COLO829 (cell line): ENCODE measurements at places on chromosomes 16 and 17.

GRCh38 chr16:81593481-81593880 lies 148.9 kb downstream of the CMIP start:
- no peak for DNase-seq

- no peak for DNase-seq
These were observed 34.8 kb upstream of the XYLT2 start for GRCh38 chr17:50311112-50311460.

GRCh38 chr16:78679546-78679945 lies 580.1 kb downstream of the WWOX start:
- no peak for DNase-seq

DNA sequence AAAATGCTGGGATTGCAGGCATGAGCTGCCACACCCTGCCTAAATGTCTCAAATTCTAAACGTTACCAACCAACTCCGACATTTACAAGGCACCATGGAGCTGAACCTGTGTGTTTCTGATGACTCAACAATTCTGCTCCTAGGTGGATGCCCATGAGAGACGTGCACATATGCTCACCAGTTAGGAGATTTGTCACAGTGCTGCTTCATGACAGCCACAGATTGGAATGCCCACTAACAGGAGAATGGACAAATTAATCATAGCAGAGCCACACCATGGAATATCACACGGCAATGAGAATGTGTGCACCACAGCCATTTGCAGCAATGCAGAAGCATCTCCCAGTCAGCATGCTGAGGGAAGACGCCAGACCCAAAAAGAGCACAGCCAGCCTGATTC lies 8.0 kb upstream of the KCNG4 start:
- DNase-seq, result no peak

- DNase-seq, result no peak
These were observed 54.9 kb downstream of the RGS9 start for GRCh38 chr17:65191811-65192740.

DNA sequence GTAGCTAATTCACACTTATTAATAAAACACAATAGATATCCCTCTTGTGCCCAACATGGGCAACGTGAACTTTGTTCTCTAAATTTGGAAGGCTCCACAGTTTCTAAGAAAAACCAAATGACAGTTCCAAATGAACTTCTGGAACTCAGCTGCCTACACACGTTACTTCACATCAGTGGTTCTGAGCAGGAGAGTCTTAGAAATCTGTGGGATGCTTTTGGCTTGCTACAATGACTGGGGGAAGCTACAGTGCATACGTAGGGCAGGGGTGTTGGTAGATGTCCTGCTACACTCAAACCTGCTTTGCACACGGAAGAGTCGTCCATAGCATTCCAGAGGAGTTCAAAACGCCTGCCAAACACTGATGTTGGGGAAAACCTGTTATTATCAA lies 8.0 kb downstream of the TXNDC11 start:
- DNase-seq, result no peak

DNA sequence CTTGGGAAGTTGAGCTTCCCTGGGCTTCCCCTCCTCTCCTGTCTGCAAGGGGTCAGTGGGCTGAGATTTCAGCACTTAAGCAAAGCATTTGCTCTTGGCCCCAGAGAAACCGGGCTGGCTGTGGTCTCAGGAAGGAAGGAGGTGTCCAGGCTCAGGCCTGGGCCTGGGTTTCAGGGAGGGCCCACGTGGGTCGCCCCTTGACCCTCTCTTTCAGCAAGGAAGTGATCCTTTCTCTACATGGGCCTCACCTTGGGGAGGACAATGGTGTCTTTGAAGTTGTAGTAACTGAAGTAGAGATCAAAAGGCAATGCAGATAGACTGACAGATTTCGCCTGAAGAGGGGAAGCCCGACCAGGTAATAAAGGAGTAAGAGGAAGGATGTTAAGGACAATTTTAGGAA lies 2.7 kb downstream of the NOD2 start:
- DNase-seq, result no peak

DNA sequence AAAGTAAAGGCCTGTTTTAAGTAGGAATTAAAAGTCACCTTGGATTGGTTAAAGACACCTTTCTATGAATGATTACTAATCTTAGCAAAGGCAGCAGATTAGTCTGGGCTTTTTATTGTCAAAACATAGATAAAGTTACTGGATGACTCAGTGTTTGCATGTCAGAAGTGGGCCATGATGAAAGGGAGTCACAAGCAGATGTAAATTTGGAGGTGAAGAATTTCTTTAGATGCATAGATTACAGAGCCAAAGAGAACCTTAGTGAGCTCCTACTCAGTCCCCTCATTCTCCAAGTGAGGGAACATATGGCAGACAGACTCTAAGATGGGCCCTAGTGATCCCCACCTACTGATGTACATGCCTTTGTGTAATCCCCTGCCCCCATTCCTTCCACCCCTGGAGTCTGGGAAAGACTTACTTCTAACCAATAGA lies 124.5 kb downstream of the HS3ST3A1 start:
- DNase-seq, result no peak

GRCh38 chr16:86257546-86257945 lies 252.8 kb upstream of the FOXF1 start:
- DNase-seq, result no peak

DNA sequence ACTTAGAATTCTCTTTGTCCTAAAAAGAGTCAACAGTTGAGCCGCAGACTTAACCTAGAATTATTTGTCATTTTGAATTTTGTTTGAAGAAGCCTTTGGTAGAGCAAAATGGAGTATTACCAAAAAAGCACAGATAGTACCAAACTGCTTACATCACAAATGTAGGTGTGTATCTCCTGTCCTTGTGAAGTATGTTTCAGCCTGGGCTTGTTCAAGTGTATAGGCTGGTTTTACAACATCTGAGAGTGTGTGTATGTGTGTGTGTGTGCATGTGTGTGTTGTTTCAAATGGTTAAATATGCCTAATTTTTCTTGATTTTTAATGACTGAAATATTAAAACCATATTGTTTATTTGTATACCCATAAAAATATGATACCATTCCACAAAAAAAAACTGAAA lies 188.7 kb upstream of the AXIN2 start:
- DNase-seq, result no peak

DNA sequence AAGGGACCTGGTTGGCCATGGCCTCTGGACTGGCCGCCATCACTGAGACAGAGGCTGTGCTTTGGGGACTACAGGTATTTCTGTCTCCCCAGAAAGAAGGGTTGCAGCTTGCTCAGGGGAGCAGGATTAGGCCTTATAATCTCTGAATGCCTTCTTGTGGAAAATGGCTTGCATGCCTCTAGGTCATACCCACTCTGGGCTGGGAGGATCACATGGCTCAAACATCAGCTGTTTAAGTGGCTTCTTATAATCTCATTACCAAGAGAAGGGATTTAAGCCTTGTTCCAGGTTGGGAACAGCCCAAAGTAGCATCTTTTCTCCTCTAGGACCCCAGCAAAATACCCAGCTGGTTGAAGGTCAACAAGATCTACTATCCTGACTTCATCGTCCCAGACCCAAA lies 19.1 kb downstream of the LIG3 start:
- no peak for DNase-seq

DNA sequence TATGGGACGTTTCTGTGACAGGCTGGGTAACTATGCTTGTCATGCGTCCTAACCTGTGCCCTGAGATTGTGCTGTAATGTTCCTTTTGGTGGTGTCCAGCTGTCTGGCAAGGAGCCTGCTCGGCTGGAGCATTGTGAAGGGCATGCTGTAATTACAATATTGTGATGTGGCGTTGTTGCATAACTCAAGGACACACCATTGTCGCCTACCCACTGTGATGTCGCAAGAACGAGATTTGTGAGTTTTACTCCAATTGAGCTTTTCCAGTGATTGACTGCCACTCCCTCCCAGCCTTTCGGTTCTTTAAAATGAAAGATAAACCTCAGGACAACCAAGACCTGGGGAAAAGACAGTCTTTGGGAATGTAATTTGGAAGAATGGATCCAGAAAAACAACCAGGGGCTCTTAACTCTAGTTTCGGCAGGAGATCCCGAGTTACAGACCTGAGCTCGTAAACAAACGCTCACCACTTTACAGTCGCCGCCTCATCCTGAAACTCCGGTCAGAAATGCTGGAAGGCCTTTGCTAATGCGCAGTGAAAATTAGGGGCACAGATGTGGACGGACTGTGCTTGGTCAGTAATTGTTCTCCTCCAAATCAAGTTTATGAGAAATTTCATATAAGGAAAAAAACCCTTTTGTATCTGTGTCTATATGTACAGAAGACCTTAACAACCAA lies 1.3 kb downstream of the ZNF750 start:
- no peak for DNase-seq

GRCh38 chr17:71919896-71920295 lies 200.9 kb upstream of the SOX9 start:
- no peak for DNase-seq

DNA sequence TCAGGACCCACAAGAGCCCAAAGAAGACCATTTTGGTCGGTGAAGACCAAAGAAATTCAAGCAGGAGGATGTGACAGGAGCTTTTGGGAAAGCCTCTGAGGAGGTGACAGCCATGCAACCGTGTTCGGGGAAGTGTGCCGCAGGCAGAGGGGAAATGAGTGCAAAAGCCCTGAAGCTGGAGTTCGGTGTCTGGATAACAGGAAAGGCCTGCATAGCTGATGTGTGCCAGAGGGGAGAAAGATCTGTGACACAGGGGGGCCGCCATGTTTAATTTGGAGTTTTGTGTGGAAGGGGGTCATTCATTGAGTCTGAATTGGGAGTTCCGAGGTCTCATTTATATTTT lies 870 bp upstream of the ZC3H7A start:
- DNase-seq, result no peak

GRCh38 chr16:2686912-2687507 lies 4.7 kb downstream of the KCTD5 start:
- DNase-seq, result no peak

GRCh38 chr17:76864024-76864423 lies 4.2 kb upstream of the MGAT5B start:
- DNase-seq, result no peak

- DNase-seq, result no peak
These were observed 16.0 kb upstream of the SCNN1B start for GRCh38 chr16:23286131-23286532.

DNA sequence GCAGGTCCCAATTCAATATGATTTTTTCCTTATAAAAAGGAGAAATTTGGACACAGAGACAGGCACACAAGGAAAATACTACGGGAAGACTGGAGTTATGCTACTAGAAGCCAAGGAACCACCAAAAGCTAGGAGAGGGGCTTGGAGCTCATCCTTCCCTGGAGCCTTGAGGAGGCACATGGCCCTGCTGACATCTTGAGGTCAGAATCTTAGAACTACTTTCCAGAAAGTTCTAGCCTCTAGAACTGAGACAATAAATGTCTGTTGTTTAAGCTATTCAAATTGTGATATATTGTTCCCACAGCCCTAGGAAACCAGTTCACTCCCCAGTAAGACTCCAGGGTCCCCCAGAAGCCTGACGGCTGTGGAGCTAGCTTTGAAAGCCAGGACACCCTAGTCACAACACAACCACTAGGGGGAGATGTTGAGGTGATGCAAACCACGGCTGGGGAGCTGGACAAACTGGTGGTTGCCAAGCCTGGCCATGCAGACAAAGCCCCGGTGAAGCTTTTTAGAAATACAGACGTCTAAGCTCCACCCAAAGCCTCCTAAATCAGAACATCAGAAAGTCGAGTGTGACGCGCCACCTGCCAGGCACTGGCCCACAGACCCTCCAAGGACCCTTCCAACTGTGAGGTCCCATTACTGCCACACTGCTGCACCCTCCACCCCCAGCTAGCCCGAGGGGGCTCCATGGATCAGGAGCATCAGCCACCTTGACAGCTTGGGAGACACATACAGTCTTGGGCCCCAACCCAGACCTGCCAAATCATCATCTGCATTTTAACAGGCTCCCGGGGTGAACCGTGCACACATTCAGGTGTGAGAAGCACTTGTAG lies 106.4 kb downstream of the SLC39A11 start:
- DNase-seq, result peak; percentile 79

DNA sequence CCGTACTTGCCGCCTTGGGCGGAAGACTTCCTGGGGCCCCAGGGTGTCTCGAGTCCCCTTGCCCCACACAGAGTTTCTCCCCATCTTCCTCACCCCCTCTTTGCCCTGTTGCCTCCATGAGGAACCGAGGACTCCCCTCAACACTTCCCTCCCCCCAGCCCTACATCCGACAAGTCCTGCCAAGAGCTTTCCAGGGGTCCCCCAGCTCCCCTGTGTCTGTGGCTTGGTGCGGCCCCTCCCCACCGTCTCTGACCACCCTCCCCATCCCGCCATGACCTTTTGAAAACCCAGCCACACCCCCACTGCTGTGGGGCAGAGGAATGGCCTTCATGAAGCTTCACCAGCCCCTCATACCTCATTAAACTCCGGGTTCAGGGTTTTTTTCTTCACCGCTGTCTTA lies 11.4 kb downstream of the SCGB1C2 start:
- DNase-seq, result no peak

DNA sequence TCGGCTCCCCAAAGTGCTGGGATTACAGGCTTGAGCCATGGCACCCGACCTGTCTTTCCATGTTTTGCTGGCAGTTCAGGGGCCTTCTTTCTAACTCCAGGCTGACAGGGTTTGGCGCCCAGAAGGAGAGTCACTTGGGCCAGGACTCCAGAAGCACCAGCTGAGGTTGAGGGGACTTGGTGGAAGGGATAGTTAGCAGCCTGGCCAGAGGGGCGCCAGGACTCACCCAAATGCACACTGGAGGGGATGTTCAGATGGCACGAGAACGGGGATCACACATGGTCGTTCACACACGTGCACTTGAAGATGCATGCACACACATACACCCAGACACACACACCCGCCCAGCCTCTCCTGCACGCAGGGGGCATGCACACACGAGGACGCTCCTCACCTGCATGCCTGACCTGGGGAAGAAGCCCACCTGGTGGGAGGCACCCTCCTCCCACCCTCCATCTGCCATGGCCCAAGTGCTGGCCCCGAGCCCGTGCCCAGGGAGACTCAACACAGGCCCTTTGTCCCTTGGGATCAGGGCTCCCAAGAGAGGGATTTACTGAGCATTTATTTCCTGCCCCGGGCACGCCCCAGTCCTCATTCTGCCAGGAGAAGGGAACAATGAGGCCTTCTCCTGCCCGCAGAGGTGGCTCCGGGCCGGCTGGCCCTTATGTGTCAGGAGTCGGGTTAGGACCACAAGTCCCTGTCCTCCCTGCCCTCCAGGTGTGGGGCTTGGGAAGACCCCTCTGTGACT lies 2.3 kb upstream of the PRSS21 start:
- peak; percentile 22 for DNase-seq

DNA sequence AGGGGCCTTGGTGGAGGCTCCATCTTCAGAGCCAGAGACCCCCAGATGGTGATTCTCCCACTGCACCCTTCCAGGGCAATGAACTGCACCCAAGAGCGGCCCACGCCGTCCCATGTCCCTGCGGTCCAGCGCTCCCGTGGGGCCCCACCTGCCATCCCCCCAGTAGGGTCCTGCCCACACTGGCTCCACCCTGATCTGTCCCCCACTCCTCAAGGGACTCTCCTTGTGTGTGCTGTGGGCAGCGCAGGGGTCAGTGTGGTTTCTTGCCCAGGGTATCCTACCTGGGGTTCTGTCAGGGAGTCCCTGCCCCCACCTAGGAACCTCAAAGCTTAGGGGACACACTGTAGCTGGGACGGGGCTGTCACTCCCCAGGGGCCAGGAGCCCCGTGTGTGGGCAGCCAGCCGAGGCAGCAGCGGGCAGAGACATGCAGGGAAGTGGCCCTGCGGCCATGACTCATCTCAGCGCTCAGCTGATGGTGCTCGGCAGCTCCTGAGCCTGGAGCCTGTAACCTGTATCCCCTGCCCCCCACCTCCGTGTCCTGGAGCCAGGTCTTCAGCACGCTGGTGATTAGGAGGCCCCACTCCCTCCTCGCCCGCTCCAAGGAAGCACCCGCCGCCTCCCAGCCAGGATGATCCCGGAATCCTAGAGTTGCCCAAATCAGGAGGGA lies 35.7 kb upstream of the SSTR5 start:
- DNase-seq, result no peak
